Right lung (tissue), 10 donors: ENCODE measurements at places on chromosomes 4 and X.

DNA sequence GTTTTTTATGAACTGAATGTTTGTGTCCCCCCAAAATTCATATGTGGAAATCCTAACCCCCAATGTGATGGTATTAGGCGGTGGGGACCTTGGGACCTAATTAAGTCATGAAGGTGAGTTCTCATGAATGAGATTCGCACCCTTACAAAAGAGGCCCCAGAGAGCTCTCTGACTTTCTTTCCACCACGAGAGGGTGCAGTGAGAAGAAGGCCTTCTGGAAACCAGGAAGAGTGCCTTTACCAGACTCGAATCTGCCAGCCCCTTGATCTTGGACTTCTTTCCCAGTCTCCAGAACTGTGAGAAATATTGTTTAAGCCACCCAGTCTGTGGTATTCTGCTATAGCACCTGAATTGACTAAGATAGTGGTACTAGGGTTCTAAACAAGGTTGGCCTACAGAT is 40.8 kb downstream of the STK26 start:
- no peak for DNase-seq

- DNase-seq: peak; percentile 57
These were observed 84.2 kb downstream of the BCOR start for GRCh38 chrX:40013266-40014195.

DNA sequence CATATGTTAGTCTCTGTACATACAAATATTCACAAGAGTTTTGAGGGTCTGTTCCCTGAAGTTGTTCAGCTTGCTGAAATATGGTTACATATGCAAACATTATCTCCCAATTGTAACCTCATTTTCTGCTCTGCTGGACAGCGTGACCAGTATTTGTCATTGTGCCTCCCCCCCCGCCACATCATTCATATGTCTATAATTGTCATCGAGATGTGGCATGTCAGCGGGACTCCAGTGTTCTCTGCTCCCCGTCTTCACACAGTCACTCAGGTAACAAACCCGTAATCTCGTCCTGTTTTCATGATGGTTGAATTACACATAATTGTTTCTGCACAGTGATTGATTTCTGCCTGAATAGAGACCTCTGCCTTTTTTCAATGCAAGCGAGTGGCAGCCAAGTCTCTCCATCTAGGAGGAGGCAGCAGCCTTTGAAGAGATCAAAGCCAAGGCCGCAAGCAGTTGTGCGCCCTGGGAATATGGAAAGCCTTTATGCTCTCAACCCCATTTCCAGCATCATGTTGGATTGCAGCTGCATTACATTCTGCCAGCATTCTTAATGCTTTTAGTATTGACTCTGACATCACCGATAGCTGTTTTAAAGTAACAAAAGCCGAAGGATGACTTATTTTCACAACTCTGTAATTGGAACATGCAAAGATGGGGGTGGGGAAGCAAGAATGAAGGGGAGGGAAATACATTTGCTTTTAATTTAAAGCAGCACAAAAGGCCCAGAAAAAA is 27.4 kb downstream of the LEF1 start:
- DNase-seq: no peak

DNA sequence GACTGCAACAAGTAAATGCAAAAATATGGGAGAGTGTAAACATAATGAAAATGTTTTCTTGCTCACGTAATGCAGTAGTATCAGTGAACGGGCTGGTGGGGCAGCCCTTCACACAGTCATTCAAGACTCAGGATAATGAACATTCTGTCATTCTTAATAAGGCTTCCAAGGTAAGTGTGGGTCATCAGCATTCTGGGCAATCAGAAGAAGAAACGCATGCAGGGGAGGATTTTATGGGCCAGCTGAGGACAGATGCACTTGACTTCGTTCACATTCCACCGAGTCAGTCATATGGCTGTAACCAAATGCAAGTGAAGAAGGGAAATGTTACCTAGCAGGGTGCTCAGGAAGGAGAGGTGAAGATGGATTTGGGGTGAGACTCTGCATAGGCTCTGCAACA is 68.0 kb upstream of the MAP9 start:
- no peak for DNase-seq

DNA sequence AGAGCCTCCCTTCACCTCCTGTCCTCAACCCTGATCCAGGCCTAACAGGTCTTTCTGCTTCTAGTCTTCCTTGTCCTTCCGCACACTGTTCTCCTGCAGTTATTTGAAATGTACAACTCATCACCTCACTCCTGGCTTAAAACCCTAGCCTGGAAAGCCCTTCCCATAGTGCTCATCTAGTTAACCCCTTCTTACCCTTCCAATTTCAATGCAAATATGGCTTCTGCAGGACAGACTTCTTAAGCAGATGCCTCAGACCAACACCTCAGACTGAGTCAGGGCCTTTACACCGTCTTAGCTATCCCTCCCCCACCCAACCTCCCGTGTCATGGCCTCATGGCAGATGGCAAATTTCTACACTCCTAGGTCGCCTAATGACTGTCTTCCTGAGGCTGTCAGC is 130.4 kb downstream of the BCOR start:
- no peak for DNase-seq

GRCh38 chr4:105934386-105934785 is 39.1 kb downstream of the NPNT start:
- DNase-seq: no peak

GRCh38 chr4:7103031-7103606 is 35.3 kb upstream of the GRPEL1 start:
- DNase-seq: peak; percentile 73

GRCh38 chrX:74546984-74547383 is 67.4 kb downstream of the RLIM start:
- no peak for DNase-seq

DNA sequence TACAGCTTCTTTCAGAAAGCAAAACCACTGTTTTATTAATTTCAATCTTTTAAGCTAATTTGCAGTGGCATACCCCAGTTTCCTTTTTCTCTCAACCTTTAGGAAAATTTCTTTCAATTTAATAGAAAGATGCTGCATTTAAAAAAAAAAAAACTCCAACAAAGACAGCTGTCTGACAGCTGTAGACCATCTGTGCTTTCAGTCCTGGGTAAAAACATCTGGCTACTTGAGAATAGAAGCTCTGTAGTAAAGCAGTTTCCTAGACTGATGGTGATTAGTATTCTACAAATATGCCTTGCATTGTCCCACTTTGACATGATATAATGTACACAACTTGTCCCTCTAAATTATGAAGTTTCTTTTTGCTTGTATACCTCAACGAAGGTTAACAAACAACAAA is 197.8 kb downstream of the EDA start:
- DNase-seq: peak; percentile 5

GRCh38 chr4:25442863-25443307 is 65.8 kb downstream of the ANAPC4 start:
- DNase-seq: no peak

DNA sequence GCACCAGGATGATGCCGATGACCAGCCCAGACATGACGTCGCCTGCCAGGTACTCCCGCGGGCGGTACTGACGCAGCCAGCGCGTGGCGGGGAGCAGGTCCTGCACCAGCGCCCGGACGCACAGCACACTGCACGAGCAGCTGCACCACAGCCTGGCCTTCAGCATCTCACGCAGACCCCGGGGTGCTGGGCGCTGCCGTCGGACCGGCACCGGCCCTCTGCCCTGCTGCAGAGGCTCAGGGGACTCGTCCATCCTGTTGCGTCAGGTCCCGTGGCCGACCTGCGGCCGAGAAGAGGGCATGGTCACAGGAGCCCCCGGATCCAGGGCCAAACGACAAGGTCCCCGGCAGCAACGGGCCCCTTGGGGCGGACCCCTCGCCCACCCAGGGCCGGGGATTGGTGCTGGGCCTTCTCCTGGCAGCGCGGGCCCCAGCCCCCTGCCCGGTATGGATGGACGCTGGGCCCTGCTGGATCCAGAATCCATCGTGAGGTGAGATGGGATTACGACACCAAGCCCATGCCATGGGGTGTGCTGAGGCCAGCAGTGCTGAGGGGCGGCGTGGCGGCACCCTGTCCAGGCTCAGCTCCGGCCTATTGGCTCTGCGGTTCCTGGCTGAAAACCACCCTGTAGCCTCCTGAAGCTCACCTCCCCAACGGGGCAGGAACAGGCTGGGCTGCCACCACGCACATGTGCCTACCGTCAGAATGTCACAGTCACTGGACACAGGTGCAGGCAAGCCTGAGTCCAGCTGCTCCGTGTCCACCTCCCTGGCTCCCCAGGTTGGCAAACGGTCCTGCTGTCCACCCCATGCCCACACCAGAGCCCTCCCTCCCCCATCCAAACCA is 1.5 kb downstream of the SLC26A1 start:
- no peak for DNase-seq

DNA sequence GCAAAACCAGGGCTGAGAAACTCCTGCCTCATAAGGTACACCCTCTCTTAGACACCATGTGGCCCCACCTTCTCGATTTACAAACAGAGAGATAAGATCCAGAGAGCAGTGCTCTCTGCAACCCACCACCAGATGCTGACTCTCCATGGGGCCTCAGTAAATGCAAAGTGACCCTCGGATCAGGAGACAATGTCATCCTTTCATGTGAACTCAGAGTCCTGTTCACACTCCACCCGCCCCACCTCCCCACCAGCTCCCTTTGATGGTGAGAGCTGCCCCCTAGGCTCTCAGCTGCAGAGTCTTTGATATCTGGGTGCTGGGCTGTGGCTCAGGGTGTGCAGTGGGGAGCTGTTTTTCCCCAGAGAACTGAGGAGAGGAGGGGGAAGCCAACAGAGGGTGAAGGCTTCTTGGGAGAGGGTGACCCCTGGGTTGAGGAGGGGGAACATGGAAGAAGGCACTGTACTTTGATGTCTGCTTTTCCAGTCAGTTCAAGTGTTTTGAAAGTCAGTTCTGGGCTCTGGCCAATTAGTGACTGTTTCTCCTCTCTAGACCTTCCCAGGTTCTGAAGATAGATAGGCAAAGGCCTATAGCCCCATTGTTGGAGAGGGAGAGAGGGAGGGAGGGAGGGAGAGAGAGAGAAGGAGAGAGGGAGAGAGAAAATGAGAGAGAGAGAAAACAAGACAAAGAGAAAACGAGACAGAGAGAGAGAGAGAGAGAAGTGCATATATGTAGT is 88.2 kb downstream of the SCD5 start:
- no peak for DNase-seq

GRCh38 chr4:1327526-1328266 is 19.3 kb upstream of the UVSSA start:
- DNase-seq: no peak

DNA sequence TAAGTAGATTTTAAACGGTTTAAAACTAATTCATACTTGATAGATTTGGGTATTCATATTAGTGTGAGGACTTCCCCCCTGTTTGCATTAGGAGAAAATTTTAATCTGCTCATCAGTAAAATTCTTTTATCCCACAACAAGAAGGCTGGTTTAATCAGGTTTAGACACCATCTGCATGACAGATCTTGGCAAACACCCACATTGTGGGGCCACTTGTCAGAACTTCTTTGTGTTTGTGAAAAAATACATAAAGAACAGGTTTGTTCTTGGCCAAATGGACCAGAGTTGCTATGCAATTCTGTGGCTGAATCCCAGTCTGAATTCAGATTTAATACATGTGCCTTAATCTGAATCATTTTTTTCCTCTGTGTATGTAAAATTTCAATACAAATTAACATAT is 121.1 kb downstream of the REPS2 start:
- DNase-seq: no peak
